Mammary epithelial cell (primary cell): ENCODE measurements at places on chromosomes 1 and 21. TPM values are rescaled to one million over a fixed set of nuclear protein-coding genes. Genes with fewer than 3 reads are reported as not detected.
A peak's percentile ranks its signal among the peaks of the same experiment; 100 is the strongest.

LRRC38 gene
- not detected for total RNA-seq

DNA sequence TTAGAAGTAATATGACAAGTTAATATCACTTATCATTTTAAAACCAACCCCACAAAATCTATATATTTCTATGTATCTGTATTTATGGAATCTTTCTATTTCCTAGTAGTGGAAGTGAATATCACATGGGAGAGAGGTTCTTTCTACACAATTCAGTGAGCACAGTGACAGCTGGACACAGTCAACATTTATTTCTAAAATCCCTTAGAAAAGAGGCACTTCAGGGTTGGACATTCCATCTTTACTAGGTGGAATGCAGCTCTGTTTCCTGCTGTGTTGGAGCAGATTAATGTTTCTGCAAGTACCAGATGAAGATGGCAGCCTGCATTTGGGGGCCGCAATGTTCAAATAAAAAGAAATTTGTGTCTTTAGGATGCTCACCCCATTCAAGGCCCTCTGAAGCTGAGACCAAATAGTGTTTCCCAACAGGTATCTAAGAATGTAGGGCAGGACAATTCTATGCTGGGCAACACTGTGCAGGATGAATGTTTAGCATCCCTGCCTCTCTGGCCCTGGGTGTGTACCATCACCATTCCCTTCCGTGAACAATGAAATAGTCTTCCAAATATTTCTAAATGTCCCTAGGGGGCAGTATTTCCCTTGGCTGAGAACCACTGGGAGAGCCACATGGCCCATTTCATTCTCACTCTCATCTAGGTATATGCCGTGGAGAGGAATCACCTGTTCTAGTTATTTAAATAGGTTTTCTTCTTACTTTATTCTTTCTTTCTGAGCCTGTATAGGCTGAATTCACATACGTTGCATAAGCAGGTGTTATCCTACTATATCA is 394.8 kb downstream of the PRDM2 start:
- peak; percentile 9 for DNase-seq

- no peak for DNase-seq
These were observed 67.1 kb downstream of the ADARB1 start for GRCh38 chr21:45141507-45141906.

DNA sequence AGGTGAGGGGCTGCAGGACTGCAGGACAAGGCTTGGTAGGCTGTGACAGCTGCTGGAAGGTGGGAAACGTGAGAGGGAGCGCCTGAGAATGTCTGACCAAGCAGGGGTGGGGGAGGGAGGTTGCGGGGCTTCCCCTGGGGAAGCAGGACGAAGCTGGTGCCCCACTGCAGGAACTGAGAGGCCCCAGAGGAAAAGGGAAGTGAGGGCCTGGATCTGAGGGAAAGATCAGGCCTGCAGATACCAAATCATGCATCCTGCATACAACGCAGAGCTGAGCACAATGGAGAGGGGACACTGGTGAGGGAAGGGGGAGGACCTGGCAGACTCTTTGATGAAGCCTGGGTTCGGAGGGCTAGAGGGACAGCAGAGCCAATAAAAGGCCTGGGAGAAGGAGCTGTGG is 65.7 kb upstream of the BACE2 start:
- no peak for DNase-seq

FCRL6 gene
- not detected in 2 replicates for total RNA-seq

DNA sequence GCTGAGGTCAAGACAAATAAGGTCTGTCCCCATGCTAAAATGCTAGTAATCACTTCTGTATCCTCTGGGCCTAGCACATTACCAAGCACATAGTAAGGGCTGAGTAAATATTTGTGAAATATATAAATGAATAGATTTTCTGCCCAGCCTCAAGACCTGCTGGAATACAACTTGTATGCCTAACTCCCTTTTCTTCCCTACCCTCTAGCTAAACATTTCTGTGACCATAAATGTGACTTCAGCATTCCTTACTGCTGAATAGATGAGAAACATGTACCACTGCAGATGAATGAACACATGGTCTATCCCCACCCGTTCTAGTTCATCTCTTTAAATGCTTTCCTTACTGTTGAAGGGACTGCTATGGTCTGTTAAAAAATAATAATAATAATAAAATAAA is 209.0 kb upstream of the HOOK1 start:
- peak; percentile 16 for DNase-seq

DNA sequence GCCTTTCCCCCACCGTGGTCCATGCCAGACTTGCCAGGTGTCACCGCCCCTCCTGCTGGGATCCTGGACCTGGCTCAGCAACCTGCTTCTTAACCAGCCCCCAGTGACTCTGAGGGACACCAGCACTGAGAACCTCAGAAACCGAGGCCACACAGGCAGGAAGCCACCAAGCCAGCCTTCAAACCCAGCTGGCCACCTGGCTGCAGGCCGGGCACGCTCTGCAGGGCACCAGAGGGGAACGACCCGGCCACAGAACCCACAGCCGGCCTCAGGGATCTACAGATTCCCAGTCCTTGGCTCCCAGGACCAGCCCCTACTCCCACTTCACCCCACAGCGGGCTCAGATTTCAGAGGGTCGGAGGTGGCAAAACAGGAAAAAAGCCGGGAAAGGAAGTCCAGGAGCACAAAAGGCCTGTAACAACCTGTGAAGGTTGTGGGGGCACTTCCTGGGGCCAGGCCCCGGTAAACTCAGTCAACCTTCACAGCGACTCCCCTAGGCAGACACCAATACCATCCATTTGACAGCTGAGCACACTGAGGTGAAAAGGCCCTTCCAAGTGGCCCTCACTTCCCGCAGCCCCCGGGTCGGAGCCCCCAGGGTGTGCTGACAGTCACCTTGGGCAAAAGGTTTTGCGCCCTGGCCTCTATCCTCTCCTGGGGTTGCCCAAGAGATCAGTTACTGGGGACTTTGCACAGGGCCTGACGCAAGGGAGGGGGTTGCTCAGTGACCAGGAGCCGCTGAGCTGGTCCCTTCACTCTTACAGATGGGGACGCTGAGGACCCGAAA is 14.1 kb downstream of the RUNX3 start:
- no peak for DNase-seq

PPIAL4G gene
- not detected for total RNA-seq

GRCh38 chr1:183588827-183589226 is 1.4 kb downstream of the NCF2 start:
- DNase-seq: no peak

DNA sequence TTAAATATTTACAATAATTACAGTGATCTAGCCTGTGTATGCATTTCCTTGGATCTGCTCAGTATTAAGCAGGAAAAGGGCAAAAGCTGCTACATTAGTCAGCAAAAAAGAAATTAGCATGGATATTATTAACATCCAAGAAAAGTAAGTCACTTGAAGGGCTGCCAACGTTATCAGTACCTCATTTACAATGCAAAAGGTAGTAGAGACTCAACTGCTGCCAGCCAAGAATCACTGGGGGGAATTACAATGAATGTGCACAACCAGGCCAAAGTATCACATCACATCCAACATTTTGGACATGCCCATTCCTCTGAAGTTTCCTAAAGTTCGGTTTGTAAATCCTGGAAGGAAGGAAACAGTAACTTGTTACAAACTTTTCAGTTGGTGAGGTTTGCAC is 1.9 kb downstream of the CNN3 start:
- peak; percentile 31 for DNase-seq

GRCh38 chr1:172070055-172070454 is 228.8 kb downstream of the DNM3 start:
- no peak for DNase-seq

DNAH14 gene
- 23.8 TPM for total RNA-seq

DNA sequence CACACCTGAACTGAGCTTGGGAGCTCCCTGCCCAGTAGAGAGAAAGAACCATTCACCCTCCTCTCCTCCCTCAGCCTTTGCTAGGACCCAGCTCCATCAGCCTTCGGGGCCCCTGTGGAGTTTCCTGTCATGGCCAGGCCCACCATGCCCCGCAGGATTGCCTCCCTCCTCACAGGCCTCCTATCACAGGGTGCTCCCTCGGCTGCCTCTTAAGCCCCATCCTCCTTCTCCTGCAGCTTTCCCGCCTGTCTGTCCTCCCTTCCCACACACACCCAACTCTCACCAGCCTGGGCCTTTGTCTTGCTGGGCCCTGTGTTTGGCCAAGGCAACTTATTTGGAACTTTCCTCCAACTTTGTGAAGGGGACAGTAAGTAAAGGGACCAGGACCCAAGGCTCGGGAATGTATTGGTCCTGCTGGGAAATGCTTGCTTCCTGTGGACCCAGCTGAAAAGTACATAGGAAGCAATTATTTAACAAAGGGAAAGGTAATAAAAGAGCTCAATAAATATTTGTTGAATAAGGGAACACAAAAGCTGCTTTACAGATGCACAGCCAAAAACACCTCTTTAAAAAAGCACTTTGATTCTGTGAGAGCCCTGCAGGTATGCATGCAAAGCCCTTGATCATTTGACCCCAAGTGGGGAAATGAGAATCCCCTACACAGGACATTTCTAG is 31.6 kb upstream of the TENT5C start:
- DNase-seq: no peak

CCSAP gene
- total RNA-seq: 12.0 TPM

GRCh38 chr21:43902441-43902840 is 37.4 kb downstream of the AGPAT3 start:
- DNase-seq: no peak
